Activated naive CD4-positive, alpha-beta T cell (primary cell): ENCODE measurements at places on chromosomes 11 and 22.

- no peak for DNase-seq
Observed at GRCh38 chr11:74773476-74773875, 24.8 kb downstream of the RNF169 start.

DNA sequence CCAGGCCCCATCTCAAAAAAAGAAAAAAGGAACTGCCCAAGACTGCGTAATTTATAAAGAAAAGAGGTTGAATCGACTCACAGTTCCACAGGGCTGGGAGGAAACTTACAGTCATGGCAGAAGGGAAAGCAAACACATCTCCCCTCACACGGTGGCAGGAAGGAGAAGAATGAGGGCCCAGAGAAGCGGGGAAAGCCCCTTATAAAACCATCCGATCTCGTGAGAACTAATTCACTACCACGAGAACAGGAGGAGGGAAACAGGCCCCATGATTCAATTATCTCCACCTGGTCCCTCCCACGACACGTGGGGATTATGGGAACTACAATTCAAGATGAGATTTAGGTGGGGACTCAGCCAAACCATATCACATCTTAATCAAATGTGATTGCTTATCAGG lies 82.2 kb downstream of the BUD13 start:
- no peak for DNase-seq

- no peak for DNase-seq
Observed at GRCh38 chr11:19772480-19772879, 59.8 kb downstream of the NAV2 start.

GRCh38 chr11:95991545-95991944 lies 67.6 kb upstream of the MTMR2 start:
- DNase-seq, result no peak

DNA sequence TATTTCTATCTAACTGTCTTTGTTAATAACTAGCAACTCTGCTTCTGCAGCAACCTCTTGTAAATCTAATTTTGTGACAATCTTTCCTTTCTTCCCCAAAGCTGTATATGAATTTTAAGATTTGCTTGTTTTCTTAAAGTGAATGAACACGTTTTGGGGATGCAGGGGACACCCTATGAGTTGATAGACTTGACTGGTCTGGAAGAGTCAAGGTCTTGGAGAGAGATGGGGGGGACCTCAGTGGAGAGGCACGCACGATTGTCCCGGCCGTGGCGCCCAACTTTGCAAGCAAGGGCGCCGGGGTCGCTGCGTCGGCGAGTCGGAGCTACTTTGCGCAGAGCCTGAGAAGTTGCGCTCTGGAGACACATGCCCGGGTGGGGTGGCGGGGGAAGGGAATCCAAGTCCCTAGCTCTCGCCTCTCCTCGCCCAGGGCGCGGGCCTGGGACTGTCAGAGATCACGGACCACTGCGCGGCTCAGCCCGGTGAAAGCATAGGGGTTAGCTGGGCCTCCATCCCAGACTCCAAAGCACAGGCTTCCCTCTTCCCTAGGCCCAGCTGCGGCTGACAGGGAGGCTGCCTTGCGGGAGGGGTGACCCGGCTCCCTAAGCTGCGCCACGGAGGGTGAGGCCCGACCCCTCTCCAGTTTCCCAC lies 854 bp downstream of the ABCC8 start:
- no peak for DNase-seq
